ENCODE measurements at places on chromosomes 1 and 21. TPM values are rescaled to one million over a fixed set of nuclear protein-coding genes. Genes with fewer than 3 reads are reported as not detected.

DNA sequence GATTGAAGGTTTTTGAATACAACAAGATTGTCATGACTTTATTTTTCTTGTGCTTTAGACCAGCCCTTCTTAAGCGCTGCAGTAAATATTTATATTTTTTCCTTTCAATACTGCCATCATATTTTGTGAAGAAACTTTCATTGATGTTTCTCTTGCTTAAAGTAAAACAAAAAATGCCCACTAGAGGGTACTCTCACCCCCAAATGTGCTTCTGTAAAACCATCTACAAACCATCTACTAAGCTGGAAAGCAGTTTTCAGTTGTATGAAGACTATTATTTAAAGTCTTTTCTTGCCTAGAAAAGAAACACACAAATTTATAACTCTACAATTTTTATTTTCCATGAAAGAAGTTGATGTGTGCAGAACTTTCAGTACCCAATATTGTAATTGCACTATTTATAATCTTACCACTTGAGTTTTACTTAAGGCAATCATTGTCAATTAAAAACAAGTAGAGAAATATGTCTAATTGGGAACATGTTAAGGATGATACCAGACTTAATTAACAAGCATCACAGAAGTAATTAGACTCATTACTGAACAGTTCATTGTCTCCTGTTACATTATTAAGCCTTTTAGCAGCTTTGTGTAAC, 10.7 kb downstream of the LEPR start:
- peaks cover 25% of the 10 kb centered on the region for H3K36me3 ChIP-seq
- H3K27me3 ChIP-seq = no peaks in the 10 kb centered on the region
- H3K27ac ChIP-seq = no peak overlapping the region
- peak; percentile 28 for DNase-seq
- H3K4me3 ChIP-seq = no peak overlapping the region

DNA sequence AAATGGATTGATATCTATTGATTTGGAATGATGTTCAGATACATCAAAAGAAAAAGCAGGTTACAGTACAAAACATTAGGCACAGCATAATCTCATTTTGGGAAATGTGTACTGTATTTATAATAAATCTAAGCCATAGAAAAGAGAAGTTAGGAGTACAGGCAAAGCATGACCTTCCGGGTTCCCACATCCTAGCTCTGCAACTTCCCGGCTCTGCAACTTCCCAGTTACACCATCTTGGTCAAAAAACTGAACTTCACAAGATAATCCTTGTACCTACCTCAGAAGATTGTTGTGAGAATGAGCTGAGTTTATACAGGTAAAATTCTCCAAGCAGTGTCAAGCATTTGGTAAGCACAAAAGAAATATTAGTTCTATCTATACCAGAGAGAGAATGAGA, 21.7 kb upstream of the SLC44A3 start:
- H3K4me1 ChIP-seq = peaks cover 17% of the 10 kb centered on the region
- no peaks in the 10 kb centered on the region for H3K27me3 ChIP-seq
- DNase-seq = no peak

LGR6 gene
- 0.27 TPM for total RNA-seq

FBXO2 gene
- 54.9 TPM for total RNA-seq

HSD3B2 gene
- not detected for total RNA-seq
